ENCODE measurements at places on chromosomes 7 and 10. TPM values are rescaled to one million over a fixed set of nuclear protein-coding genes. Genes with fewer than 3 reads are reported as not detected.

The CAV2 gene
- polyA plus RNA-seq: 15.7 TPM

GRCh38 chr10:101602761-101603398, 14.8 kb downstream of the DPCD start:
- DNase-seq: peak; percentile 86

The PAX4 gene
- not detected for polyA plus RNA-seq

DNA sequence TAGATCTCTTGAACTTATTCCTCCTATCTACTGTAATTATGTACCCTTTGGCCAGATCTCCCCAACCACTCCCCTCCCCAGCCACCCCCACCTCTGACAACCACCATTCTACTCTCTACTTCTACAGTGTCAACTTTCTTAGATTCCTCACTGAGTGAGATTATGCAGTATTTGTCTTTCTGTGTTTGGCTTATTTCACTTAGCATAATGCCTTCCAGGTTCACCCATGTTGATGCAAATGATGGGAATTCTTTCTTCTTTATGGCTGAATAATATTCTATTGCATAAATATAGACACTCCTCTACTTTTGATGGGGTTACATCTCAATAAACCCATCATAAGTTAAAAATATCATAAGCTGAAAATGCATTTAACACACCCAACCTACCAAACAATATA, 21.3 kb upstream of the HNRNPH3 start:
- no peak for DNase-seq

DNA sequence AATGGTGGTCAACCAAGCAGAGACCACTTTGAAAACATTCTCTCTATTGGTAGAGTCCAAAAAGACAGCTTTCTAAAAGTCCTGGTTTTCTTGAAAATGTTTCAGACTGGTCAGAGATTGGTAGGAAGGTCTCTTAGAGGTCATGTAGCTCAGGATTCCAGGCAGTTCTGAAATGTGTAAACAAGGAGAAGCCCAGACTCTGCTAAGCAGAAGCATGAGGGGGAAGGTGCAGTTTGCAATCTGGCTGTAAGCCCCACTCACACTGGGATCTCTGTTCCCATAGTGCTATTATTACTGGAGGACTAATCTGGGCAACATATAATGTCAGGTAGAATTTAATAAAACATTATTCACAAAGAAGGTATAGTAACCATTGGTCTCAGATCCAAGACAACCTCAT, 101.1 kb downstream of the MAGI2 start:
- no peak for DNase-seq
